GM23248 (cell line): ENCODE measurements at places on chromosomes 3 and 15.

- peaks cover 42% of the 10 kb centered on the region for H3K36me3 ChIP-seq
- no peaks in the 10 kb centered on the region for H3K4me1 ChIP-seq
- no peak for DNase-seq
Observed at GRCh38 chr15:66440501-66440900, 53.8 kb downstream of the MAP2K1 start.

- H3K4me1 ChIP-seq = peaks cover 5% of the 10 kb centered on the region; the same call in 1 of the 2 replicates
- H3K27ac ChIP-seq = no peak overlapping the region
- no peak for DNase-seq
- H3K27me3 ChIP-seq = no peaks in the 10 kb centered on the region
Observed at GRCh38 chr3:158531334-158531733, 39.7 kb upstream of the MLF1 start.

DNA sequence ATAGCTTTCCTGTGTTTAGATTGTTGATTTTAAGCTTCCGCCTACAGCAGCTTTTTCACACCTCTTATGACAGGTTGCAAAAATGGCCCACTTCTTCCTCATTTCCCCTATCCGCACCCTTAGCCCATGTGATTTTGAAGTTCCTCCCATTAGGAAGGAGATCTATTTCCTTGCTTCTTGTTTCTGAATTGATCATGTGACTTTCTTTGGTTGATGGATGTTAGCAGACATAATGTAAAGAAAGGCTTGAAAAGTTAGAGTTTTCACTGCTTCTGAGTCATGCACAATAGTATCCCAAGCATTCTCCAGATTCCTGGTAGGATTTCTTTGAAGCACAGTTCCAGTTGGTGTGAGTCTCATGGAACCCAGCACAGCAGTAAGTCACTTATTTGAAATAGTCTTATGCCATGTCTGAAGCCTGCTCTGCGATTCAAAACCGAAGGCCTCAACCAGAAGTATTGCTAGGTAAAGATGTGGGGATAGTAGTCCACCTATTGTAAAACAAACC lies 76.6 kb downstream of the EDEM1 start:
- no peak for DNase-seq
- no peak overlapping the region for H3K4me3 ChIP-seq
- no peaks in the 10 kb centered on the region for H3K36me3 ChIP-seq
- no peaks in the 10 kb centered on the region for H3K4me1 ChIP-seq

- no peaks in the 10 kb centered on the region for H3K27me3 ChIP-seq
- H3K4me1 ChIP-seq = peaks cover 13% of the 10 kb centered on the region
- no peak overlapping the region for H3K4me3 ChIP-seq
- no peak for DNase-seq
- H3K27ac ChIP-seq = no peak overlapping the region
Observed at GRCh38 chr3:125398952-125399351, 23.8 kb upstream of the ZNF148 start.

DNA sequence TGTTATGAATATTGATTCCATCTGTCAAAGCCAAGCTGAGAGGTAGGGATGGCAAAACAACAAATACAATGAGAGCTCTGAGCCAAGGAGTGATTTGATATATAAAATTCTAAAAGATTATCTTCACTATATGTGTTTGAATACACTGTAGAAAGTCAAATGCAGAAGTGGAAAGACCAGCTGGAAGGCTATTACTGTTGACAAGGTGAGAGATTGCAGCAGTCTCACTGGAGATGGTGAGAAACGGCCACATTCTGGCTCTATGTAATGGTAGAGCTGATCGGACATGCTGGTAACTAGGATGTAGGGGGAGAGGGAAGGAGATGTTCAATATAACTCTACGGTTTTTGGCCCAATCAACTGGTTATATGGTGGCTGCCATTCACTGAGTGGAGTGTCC lies 434.2 kb upstream of the SUCLG2 start:
- no peaks in the 10 kb centered on the region for H3K36me3 ChIP-seq
- no peaks in the 10 kb centered on the region for H3K4me1 ChIP-seq
- H3K27me3 ChIP-seq = no peaks in the 10 kb centered on the region
- no peak for DNase-seq
- H3K27ac ChIP-seq = no peak overlapping the region
- no peak overlapping the region for H3K4me3 ChIP-seq

DNA sequence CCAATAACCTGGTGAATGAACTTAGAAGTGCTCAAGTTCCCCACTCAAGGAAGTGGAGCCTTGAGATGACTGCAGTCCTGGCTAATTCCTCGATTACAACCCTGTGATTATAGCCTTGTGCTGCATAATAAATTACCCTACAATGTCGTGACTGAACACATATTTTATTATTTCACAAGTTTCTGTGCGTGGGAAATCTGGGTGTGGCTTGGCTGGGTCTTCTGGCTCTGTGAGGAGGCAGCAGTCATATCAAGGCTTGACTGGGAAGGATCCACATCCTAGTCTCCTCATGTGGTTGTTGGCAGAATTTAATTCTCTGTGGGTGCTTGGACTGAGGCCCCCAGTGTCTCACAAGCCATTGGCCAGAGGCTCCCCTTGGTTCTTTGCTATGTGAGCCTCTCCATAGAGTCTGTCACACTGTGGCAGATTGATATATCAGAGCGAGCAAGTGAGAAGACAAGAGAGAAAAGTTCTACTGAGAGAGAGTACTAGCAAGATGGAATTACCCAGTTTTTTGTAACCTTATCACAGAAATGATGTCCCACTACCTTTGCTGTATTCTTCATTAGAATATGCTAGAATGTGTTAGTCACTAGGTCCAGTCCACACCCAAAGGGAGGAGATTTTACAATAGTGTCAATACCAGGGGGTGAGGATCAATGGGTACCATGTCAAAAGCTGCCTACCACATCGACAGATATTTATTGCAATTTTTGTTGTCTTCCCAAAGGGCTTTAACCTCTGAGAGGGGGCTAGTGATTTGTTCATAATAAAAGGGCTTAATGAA lies 102.8 kb upstream of the TBC1D5 start:
- no peak overlapping the region for H3K27ac ChIP-seq
- no peaks in the 10 kb centered on the region for H3K36me3 ChIP-seq
- H3K4me3 ChIP-seq = no peak overlapping the region
- H3K4me1 ChIP-seq = peaks cover 16% of the 10 kb centered on the region

GRCh38 chr3:131608296-131608695 lies 105.5 kb upstream of the MRPL3 start:
- H3K4me3 ChIP-seq = no peak overlapping the region
- no peaks in the 10 kb centered on the region for H3K36me3 ChIP-seq
- peaks cover 10% of the 10 kb centered on the region for H3K4me1 ChIP-seq
- no peaks in the 10 kb centered on the region for H3K27me3 ChIP-seq
- no peak overlapping the region for H3K27ac ChIP-seq

GRCh38 chr15:70269991-70270751 lies 172.5 kb upstream of the TLE3 start:
- no peaks in the 10 kb centered on the region for H3K36me3 ChIP-seq
- H3K4me3 ChIP-seq = no peak overlapping the region
- peaks cover 13% of the 10 kb centered on the region for H3K4me1 ChIP-seq
